Uterine smooth muscle cell (primary cell): ENCODE measurements at places on chromosomes 11 and 22. TPM values are rescaled to one million over a fixed set of nuclear protein-coding genes. Genes with fewer than 3 reads are reported as not detected.

CD6 gene
- not detected in 2 replicates for total RNA-seq

RASL10A gene
- not detected in 2 replicates for total RNA-seq

SNX32 gene
- total RNA-seq = 0.44 and 0.75 TPM in 2 replicates

TRIM29 gene
- 0.11 and 2.7 TPM in 2 replicates for total RNA-seq

RAC2 gene
- total RNA-seq = 4.0 and 7.7 TPM in 2 replicates

PTS gene
- 58.4 and 86.8 TPM in 2 replicates for total RNA-seq

DNAJB7 gene
- not detected in 2 replicates for total RNA-seq

NCF4 gene
- not detected in 2 replicates for total RNA-seq

ISX gene
- not detected in 2 replicates for total RNA-seq
